Activated T-cell treated with anti-CD3 and anti-CD28 coated beads, Interleukin-2, amount 50 U/mL, for 1 hour (primary cell): ENCODE measurements at places on chromosomes 12 and 14.
A peak's percentile ranks its signal among the peaks of the same experiment; 100 is the strongest.

DNA sequence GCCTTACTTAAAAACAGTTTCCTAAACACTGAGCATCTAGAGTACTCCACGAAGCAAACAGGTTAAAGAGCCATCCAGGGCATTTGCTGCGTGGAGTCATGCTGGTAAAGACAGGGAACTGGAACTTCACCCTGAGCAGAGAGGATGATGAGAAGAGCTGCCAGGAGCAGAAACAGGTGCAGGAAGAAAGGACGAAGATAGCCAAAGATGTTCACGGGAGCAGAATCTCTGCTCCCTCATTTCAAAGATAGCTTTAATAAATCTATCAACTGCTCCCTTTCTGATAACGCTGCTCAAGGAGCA, 280.8 kb upstream of the FKBP4 start:
- DNase-seq = no peak

DNA sequence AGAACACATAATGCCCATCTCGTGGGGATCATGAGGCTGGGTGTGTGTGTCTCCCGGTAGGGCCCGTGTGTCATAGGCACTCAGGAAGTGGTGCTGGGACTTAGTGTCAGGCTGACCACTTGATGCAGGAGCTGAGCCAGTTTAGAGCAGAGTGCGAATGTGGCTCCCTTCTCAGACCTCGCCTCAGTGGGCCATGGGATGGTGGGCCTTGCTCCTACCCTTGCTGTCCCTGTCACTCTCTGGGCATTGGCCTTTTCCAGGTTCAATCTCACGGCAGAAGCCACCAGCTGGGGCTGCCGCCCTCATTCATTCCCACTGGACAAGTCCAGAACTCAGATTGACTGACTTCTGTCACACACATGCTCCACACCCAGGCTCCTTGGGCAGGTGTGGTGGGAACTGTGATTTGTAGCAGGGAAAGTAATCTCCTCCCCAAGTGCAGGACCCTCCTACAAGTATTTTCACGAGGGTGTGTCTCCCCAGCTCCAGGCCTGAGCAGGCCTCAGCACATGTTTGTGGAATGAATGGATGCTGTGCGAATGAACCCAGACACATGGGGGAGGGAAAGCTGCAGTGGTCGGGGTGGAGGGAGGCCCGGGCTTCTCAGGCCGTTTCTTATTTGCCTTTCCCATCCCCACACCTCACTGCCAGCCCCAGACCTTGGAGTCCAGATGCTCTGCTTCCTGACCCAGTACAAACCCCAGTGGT, 54.9 kb downstream of the BEGAIN start:
- peak; percentile 12 for DNase-seq

GRCh38 chr12:2998789-2999264, 39.6 kb downstream of the TEAD4 start:
- DNase-seq = no peak

DNA sequence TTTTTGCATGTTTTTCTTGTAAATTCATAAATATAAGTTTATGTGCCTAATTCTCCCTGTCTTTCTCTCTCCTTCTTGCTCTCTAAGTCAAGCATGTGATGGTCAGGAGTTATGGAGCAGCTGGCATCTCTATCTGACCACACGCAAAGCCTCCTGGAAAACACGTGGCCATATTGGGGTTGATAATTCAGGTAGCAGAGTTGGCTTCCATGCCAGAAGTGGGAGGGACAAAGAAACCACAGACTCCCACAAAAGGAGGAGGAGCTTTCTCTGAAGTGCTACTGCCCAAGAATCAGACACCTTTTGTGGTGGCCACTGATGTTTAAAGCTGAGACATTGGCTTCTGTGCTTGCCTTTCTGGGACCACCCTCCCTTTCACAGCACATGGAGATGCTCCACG, 517.6 kb upstream of the TMEM132C start:
- no peak for DNase-seq

DNA sequence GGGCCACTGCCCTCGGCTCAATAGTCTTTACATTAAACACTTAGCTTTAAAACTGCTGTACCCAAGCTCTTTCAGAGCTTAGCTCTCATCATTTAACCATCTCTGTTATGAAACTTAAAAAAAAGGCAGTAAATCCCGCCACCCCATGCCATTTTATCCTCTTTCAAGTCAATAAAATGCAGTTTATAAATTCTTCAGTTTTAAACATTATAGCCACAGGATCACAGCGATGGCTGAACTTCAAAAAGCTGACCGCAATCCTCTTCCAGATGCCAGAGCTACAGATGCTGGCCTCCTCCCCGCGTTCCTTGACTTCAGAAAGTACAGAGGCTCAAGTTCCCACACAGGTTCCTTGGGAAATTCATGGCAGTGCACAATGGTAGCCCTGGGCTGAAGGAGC, 4.2 kb downstream of the OR10G3 start:
- DNase-seq = no peak

DNA sequence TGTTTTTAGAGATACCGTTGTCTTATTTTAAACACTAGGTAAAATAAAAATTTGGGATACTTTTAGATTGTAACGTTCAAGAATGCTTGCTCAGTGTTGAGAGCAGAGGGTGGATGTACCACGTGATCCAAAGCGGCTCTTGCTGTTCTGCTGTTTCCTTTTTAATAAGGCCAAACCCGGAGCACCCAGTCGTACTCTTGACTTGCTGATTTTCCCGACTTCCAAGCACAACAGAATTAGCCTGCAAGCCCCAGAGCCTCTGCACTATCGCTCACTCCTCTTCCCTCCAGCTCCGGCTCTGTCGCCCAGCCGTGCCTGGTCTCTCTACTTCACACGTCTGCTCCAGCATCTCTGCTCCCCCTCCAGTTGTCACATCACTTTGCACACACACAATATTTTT, 77.3 kb downstream of the EMP1 start:
- no peak for DNase-seq

DNA sequence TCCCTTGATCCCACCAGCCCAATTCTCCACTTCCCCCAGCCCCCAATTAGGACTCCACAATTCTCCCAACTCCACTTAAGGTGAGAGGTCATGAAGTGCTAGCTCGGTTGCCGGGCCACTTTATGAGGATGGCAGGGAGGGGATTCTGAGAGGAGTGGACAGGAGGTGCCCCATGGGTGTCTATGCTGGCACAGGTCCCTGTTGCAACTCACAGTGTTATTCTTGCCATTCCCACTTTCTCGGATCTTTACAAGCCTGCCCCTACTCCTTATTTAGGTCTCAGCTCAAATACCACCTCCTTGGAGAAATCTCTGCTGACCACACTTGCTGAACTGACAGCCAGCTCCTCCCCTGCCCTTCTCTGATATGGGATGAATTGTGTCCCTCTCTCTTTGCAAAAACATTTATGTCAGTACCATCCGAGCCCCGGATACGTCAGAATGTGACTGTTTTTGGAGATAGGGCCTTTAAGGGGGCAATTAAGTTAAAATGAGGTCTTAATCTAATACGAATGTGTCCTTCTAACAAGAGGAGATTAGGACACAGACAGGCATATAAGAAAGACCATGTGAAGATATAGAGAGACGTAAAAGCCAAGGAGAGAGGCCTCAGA, 4.2 kb upstream of the LGALS3 start:
- DNase-seq = no peak

DNA sequence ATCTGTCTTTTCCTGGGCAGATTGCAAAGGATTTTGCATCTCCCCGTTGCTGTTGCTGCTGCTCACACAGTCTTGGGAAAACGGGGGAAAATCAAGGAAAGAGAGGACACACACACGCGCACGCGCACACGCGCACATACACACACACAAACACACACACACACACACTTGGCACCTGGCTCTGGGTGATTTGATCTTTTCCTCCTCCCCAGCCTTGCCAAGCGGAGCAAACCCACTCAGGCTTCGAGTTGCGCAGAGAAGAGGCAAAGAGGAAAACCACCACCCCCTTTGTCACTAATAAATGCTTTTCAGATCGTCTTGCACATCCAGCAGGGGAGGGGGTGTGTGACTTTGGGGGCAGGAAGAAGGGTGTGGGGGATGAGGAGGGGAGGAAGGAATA, 965 bp upstream of the NOS1 start:
- no peak for DNase-seq

- DNase-seq = no peak
These were observed 30.3 kb upstream of the GPR68 start for GRCh38 chr14:91274796-91275195.

- DNase-seq = no peak
These were observed 23.4 kb downstream of the JKAMP start for GRCh38 chr14:59507752-59508103.

GRCh38 chr14:20559461-20559904, 1.4 kb downstream of the RNASE9 start:
- DNase-seq = no peak

GRCh38 chr14:21104448-21105060, 3.7 kb downstream of the TMEM253 start:
- DNase-seq = peak; percentile 71

DNA sequence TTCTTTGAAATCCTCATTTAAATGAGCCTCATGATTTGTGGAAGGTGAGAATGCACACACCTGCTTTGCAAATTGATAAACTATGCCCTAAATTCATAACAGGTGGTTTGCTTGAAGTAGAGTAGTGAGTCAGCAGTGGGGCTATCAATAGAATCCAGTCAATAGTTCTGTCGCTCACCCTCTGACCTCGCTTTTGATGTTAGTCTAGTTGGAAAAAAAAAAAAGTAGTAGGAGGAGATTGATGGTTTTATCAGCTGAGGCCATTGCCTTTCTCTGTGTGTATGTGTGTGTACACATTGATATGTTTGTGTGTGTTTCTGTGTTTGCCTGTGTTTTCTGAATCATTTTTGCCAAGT, 267.3 kb downstream of the SNAPC1 start:
- DNase-seq = no peak

GRCh38 chr14:64825509-64825908, 54.2 kb downstream of the SPTB start:
- no peak for DNase-seq

DNA sequence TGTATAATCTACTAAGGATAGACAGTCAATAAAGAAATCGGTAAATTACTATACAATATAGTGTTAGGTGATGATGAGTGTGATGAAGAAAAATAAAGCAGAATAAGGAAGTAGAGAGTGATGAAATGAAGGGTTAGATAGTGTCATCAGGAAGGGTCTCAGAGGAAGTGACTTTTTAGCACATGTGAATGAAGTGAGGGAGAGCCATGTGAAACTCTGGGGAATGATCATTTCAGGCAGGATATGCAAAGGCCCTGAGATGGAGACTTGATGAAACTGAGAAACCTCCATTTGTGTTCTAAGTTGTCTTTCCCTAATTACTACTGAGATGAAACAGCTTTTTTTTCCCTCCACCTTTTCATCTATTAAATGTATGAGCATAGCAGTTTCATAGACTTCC, 19.4 kb upstream of the GNPTAB start:
- DNase-seq = no peak

GRCh38 chr14:32020882-32021281, 56.2 kb upstream of the ARHGAP5 start:
- DNase-seq = no peak

DNA sequence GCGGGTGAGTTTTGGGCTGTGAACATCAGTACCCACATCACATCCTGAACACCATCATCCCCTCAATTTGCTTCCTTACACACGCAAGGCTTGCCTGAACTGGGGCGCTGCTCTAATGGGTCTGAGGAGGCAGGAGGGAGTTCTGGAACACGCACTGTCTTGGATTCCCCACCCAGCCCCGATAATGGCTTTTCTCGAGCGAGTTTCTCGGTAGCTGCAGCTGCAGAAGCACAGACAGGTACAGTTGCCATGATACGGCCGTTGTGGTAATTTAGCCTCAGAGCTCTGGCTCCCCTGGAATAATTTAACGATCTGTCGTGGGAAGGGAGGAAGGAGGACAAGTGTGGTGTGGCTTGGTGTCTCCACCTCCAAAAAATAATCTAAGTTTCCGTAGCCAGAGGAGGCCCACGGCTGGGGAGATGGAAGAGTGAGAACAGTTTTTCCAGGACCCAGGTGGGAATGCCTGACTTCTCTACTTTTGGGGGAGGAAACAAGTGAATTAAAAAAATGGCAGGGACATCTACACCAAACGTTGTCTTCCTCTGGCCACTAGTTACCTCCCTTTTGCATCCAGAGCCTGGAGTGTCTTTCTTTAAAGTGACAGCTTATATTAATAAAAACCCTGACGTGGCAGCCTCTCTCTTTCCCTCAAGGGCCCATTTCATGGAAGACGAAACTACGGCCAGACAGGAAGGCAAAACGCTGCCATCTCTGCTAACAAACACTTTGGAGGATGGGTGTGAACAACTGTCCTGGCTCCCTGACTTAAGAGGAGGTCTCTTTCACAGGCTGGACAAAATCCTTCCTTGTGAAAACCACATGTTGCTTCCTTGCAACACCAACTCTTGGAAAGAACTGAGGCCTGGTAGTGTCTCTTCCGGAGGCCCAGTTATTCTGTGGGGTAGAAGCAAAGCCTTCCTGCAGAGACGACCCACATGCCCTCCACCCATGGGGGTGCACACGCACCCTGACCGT, 84.8 kb downstream of the RBM19 start:
- no peak for DNase-seq

GRCh38 chr12:108641446-108642268, 8.0 kb upstream of the SELPLG start:
- DNase-seq = no peak

GRCh38 chr12:78870539-78870938, 6.0 kb downstream of the SYT1 start:
- no peak for DNase-seq

DNA sequence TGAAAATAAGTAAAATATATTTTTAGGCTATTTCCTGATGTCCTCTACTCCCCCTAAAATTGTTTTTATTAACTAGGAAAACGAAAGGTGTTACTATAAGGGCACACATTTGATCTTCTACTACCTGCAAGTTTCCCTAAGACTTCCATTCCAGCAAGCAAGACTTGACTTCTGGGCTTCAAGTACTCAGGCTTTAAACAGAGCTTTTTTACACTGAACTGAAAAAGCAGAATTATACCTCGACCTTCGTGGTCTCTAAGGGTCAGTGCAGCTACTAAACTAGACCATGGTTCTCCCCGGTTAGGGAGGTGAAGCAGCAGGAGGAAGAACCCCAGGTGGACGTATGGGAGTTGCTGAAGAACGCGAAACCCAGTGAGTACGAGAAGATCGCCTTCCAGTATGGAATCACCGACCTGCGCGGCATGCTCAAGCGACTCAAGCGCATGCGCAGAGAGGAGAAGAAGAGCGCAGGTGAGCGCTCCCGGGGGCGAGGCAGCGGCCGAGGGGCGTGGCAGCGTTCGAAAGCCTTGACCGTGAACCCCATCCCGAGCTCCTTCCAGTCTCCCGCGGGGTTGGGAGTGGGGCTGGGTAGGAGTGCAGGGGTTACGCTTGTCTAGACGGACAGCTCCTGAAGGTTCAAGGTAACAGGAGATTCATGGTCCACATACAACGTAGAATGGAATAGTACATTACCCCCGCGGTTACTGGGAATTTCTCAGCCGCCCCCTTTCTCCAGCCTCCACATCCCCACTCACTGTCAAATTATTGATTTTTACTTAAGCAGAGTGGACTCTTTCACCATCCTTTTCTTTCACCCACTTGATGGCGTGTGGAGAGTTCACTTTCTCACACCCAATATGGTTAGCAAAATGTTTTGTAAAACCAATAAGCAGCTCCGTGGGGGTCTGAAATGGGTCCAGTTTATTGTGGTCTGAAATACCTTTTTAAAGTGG, 47.6 kb downstream of the MYBPC1 start:
- no peak for DNase-seq
